ENCODE measurements at places on chromosomes 7 and 10.

GRCh38 chr7:151148319-151149259, 18.9 kb downstream of the GBX1 start:
- DNase-seq = no peak

DNA sequence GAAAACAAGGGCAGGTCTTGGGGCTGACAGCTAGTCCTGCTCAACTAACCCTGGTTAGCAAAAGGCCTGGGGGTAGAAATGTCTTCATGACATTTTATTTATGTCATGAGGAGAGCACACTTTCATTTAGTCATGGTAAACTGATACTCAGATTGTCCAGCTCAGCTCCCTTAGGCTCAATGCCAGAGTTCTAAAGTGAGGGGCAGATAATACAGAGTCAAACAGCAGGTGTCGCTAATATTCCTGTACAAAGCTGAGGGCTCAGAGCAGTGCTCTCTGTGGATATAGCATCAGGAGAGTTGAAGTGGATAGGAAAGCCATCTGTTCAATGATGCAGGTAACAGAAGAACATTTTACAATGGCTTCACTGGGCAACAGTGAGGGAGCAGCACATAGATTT, 26.8 kb upstream of the CALCR start:
- no peak for DNase-seq

DNA sequence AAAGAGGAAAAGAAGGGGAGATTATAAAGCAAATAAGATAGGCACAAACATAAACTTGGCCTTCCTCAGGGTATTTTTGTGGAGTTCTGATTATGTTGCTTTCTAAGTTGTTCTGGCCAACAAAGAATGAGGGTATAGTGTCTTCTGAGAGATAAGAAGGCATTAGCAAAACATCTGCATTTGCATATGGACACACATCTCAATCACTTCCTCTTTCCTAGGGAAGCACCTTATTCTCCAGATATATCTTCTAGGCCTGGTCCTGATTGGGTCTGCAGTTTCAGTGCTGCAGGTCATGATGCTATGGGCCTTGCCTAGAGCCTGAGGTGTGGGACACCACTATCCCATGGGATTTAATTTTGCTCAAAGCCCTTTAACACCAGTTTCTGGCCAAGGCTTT, 308.8 kb upstream of the PHYHIPL start:
- no peak for DNase-seq

GRCh38 chr7:45140827-45141226, 16.8 kb upstream of the RAMP3 start:
- DNase-seq = no peak

DNA sequence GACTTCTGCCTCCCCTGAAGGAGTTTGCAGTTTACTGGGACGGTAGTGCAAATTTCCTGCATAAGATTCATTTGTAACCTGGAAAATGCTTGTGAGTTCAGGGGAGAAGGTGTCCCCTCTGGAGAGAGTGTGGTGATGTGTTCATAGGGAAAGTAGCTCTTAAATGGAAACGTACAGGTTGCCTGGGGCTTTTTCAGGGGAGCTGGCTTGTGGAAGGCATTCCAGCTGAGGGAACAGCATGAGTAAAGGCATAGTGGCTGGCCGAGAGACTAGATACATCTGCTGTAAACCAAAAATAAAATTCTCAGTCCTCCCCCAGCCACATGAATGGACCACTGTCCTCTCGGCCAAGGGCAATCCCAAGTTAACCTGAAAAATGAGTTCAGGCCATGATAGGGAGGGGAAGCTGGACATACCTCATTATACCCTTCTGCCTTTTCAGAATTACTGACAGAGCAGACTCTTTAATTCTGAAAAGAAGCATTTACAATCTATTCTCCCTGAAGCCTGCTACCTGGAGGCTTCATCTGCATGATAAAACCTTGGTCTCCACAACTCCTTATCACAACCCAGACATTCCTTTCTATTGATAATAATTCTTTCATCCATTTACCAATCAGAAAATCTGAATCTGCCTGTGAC, 123.7 kb downstream of the GALNT17 start:
- DNase-seq = no peak

GRCh38 chr7:86825264-86825663, 181.6 kb downstream of the GRM3 start:
- DNase-seq = no peak
